Aorta (tissue), 5 donors: ENCODE measurements at places on chromosomes 12 and 14. TPM values are rescaled to one million over a fixed set of nuclear protein-coding genes. Genes with fewer than 3 reads are reported as not detected.

GRCh38 chr14:80491650-80492049, 280.3 kb upstream of the DIO2 start:
- no peaks in the 10 kb centered on the region for H3K36me3 ChIP-seq
- H3K27me3 ChIP-seq: no peaks in the 10 kb centered on the region
- H3K27ac ChIP-seq: no peak overlapping the region
- H3K4me3 ChIP-seq: no peak overlapping the region
- DNase-seq: no peak
- H3K4me1 ChIP-seq: no peaks in the 10 kb centered on the region

PMCH gene
- total RNA-seq: not detected

DNA sequence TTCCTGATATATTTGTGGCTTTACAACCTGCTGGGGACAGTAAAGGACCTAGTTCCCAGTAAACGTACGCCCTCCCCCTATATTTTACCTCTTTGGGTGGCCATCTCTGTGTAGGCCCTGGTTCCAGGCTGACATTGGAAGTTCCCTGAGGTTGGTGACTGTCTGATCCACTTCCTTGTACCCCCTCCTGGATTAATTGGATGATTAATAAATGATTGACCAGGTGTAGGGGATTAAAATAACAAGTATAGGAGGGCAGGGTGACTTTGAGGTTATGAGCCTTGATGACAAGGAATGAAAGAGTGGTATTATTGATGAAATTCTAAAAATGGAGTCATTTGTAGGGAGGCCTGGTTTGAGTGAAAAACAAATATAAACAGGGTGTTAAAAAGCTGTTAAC, 9.6 kb downstream of the SUSD6 start:
- peaks cover 5% of the 10 kb centered on the region for H3K4me1 ChIP-seq
- no peak overlapping the region for H3K27ac ChIP-seq
- DNase-seq: no peak
- H3K4me3 ChIP-seq: no peak overlapping the region
- no peaks in the 10 kb centered on the region for H3K36me3 ChIP-seq

- H3K36me3 ChIP-seq: no peaks in the 10 kb centered on the region
- no peaks in the 10 kb centered on the region for H3K27me3 ChIP-seq
- no peaks in the 10 kb centered on the region for H3K4me1 ChIP-seq
- peak; percentile 68 for DNase-seq
- no peak overlapping the region for H3K4me3 ChIP-seq
Observed at GRCh38 chr12:49962861-49963765, 1.4 kb downstream of the AQP5 start.

GRCh38 chr14:38021861-38022260, 185.8 kb upstream of the SSTR1 start:
- H3K27me3 ChIP-seq: no peaks in the 10 kb centered on the region
- no peak overlapping the region for H3K4me3 ChIP-seq
- no peak for DNase-seq
- H3K4me1 ChIP-seq: no peaks in the 10 kb centered on the region

METTL25 gene
- total RNA-seq: 22.2 TPM

PTHLH gene
- total RNA-seq: 7.1 TPM

HECTD1 gene
- total RNA-seq: 164 TPM

PPP2R5E gene
- 42.1 TPM for total RNA-seq

ZFP36L1 gene
- total RNA-seq: 388 TPM

GPR68 gene
- 0.84 TPM for total RNA-seq

CIROP gene
- total RNA-seq: 0.18 TPM

ZC2HC1C gene
- 2.0 TPM for total RNA-seq

DNA sequence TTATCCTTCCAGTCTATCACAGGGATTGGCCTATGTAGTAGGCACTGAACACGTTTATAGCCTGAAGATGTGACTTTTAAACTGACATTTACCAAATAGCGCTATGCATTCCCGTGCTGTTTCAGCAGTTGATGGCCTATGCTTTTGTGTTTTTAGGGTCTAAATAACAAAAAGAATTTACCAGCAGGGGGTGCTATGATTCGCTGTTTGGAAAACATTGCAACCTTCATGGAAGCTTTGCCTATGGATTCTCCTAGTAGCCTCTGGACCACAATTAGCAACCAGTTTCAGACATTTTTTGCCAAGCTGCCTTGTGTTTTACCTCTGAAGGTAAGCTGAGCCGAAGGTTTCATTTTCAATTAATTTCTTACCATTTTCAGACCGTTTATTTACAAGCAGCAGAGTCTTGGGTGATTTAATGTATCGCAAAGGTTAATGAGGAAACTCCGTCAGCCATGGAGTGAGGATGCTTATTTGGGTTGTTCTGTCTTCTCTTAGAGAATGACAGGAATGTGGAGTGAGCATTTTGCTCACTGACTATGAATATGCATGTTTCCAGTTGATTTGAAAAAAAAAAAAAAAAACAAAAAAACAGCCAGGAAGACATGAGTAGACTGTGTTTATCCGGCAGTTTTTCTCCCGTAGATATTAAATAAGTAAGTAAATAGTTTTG, 133.1 kb downstream of the PRIMA1 start:
- no peak for DNase-seq
- no peaks in the 10 kb centered on the region for H3K4me1 ChIP-seq
- H3K36me3 ChIP-seq: no peaks in the 10 kb centered on the region
- no peak overlapping the region for H3K4me3 ChIP-seq

FGD4 gene
- total RNA-seq: 40.4 TPM

GRCh38 chr12:101238306-101238705, 28.3 kb upstream of the SLC5A8 start:
- H3K27me3 ChIP-seq: peaks cover 2% of the 10 kb centered on the region
- H3K36me3 ChIP-seq: no peaks in the 10 kb centered on the region
- H3K4me3 ChIP-seq: no peak overlapping the region
- H3K4me1 ChIP-seq: no peaks in the 10 kb centered on the region
- H3K27ac ChIP-seq: no peak overlapping the region

GRCh38 chr14:105925615-105926372, 399.4 kb downstream of the TMEM121 start:
- H3K27me3 ChIP-seq: no peaks in the 10 kb centered on the region
- H3K4me3 ChIP-seq: no peak overlapping the region
- H3K4me1 ChIP-seq: no peaks in the 10 kb centered on the region
- H3K27ac ChIP-seq: no peak overlapping the region
- H3K36me3 ChIP-seq: no peaks in the 10 kb centered on the region
- DNase-seq: peak; percentile 36

GRCh38 chr14:61581340-61581739, 114.0 kb upstream of the HIF1A start:
- DNase-seq: no peak
- H3K4me1 ChIP-seq: peaks cover 5% of the 10 kb centered on the region
- no peak overlapping the region for H3K27ac ChIP-seq
- H3K36me3 ChIP-seq: no peaks in the 10 kb centered on the region

- no peaks in the 10 kb centered on the region for H3K4me1 ChIP-seq
- peak; percentile 90 for DNase-seq
- no peaks in the 10 kb centered on the region for H3K27me3 ChIP-seq
- no peak overlapping the region for H3K4me3 ChIP-seq
- no peak overlapping the region for H3K27ac ChIP-seq
Observed at GRCh38 chr14:64762044-64763034, 58.1 kb downstream of the PLEKHG3 start.

- no peak overlapping the region for H3K4me3 ChIP-seq
- DNase-seq: no peak
- H3K27me3 ChIP-seq: no peaks in the 10 kb centered on the region
Observed at GRCh38 chr12:55762646-55763045, 19.7 kb downstream of the GDF11 start.

DNA sequence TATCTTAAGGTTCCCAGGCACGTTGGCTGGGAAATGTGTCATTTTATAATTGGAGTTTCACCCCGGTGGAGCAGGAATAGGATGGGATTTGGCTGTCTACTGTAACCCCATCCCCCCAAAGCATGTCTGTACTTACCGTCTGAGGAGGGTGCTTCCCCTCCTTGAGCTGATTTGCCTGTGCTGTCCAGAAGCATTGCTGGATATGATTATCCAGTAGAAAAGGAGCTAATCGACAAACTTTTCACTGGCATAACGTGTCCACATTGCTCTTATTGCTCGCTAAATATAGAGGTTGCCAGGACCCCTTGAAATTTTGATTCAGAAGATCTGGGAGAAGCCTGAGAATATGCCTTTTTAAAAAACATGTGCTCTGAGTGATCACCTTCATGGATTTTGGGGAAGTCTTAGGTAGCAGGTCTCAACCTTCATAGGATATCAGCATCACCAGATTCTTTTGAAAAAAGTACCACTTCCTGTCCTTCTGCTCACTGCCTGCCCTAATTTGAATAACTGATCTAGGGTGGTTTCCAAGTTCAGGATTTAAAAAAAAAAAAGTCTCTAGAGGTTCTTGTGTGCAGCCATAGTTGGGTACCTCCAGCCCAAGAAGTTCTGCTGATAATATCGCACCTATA, 80.4 kb upstream of the KCNA1 start:
- DNase-seq: no peak
- H3K4me1 ChIP-seq: no peaks in the 10 kb centered on the region
- H3K36me3 ChIP-seq: no peaks in the 10 kb centered on the region
- no peak overlapping the region for H3K27ac ChIP-seq

DNA sequence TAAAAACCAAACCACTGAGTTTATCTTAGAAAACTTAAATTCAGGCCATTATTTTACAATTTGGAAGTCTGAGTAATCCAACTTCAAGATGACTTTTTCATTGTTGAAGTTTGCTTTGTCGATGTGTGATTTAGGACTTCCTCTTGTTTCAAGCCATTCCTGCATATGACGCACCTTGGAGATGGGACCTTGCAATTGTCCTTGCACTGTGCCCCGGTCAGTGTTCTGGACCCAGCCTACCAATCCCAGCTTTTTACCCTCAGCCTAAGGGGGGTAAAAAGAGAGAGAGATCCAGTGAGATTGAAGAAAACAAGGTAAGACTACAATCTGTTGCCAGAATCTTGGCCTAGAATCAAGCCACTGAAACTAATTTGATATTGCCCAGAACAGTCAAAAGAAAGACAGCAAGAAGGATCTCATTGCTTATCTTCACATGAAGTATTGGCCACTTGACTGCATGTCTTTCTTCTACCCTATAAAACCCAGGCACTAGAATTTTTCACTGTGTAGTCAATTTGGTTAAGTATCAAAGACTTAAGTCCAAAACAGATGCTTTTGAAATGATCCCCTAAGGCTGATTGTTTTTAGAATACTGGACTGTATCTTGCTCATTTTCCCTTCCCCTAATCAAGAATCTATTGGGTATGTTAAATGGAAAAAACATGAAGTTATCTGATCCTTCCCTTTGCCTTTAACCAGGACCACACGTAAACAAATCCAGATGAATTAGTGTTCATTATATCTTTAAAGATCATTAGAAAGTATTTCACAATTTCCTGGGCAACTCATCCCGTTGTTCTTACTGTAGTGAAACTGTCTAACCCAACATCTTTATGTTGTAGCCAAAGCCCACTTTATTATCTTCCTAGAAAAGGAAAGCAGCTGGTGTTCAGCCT, 2.4 kb upstream of the MLH3 start:
- no peaks in the 10 kb centered on the region for H3K27me3 ChIP-seq
- H3K36me3 ChIP-seq: no peaks in the 10 kb centered on the region
- H3K27ac ChIP-seq: no peak overlapping the region
- H3K4me1 ChIP-seq: no peaks in the 10 kb centered on the region
- no peak overlapping the region for H3K4me3 ChIP-seq

DNA sequence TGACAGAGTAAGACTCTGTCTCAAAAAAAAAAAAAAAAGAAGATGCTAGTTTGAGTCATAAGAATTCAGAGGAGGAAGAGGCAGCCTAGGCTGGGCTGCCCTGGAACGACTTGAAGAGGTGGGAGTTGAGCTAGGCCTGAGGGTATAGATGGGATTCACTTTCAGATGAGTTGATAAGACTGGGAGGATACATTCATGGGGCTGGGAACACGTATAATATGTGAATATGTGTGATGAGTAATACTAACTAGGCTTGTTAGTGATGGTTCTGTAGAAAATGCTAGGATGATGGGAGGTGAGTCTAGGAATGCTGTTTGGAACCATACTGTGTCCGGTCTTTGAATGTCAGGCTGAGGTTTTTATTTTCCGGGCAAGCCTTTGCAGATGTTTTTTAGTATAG, 9.0 kb downstream of the PLEKHA5 start:
- no peaks in the 10 kb centered on the region for H3K4me1 ChIP-seq
- H3K4me3 ChIP-seq: no peak overlapping the region
- DNase-seq: no peak
- no peak overlapping the region for H3K27ac ChIP-seq
